ENCODE measurements at places on chromosomes 2 and 18.

DNA sequence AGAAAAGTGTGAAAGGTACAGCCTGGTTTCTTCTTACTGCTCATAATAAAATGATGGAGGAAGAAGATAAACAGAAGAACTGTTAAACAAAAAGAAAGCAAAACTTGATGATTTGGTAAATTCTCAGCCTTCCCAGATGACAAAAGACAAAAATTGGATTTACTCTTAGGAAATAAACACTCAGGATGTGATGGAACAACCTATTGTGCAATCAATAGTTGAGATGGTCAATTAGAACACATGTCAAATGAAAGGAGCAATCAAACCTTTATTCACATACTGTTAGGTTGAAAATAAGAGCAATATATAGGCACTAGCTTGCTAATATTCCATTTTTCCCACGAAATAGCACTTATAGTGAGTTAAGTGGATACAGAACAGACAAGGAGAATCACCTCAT is 1174.0 kb upstream of the SLC39A10 start:
- DNase-seq, result no peak

DNA sequence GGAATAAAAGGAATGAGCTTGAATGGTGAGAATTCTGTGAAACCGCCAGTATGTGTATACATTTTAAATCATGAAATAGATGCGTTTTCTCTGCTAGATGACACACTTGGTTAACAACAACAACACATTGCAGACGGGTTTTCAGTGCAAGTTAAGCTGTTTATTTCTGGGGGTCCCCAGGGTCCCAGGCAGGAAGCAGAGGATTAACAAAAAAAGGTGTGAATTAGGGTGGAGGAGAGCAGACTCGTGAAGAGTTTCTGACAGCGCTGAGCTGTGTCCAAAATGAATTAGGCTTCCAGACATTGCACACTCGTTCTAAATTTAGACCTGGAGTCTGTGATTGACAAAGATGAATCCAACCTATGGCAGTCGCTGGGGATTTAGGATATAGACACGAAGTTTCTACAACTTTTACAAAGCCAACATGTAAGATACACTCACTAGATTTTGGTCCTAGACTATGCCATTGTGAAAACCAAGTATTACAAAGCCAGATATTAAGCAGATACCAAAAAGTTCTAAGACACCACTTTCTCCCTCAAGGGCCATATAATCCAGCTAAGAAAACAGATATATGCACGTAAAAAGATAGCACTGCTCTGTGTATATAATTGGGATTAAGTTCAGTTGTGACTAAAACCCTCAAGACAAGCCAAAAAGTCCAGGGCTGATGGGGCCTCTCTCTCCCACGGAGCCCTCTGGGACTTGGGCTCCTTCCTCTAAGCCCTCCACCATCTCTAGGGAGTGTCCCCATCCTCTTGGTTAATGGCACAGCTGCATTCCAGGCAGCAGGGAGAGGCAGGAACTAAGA is 120.2 kb downstream of the ACAA2 start:
- DNase-seq, result no peak

DNA sequence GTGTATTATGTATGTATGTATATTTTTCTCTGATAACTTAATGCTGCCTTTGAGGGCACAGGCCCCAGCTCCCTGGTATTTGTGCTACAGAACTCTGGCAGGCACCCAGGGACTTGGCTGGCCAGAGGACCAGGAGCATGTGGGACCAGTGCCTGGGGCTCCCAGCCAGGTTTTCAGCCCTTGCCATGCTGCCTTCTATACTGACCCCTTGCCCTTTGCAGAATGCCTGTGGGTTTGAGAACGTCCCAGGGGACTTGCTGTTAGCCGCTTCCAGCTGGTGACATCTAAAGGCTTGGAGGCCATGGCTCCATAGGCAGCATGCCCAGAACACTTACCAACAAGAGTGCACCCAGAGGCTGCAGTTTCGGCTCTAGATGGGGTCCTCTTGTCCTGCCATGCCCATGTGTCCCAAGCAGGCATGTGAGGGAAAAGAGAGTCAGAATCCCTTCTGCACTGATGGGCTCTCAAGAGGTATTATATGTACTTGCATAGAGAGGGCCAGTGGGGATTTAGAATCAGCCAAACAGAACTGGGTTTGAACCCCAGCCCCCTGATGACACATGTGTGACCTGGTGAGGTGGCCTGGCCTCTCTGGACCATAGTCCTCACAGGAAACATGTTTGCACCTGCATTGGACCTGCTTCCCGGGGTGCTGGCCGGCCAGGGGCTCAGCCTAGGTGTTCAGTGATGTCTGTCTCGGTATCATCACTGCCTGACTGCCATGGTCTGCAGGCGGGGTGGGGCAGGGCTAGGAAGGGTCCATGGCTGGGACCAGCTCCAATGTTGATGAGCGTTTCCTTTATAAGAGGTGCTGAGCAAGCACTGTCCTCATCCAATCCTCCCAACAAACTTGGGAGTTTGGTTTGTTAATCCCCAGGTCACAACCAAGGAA is 119.2 kb upstream of the FHL2 start:
- no peak for DNase-seq

- DNase-seq, result no peak
Observed at GRCh38 chr2:103208916-103209315, 447.1 kb downstream of the TMEM182 start.

GRCh38 chr18:77203071-77203470 is 46.6 kb upstream of the GALR1 start:
- DNase-seq, result no peak

- no peak for DNase-seq
Observed at GRCh38 chr18:13456736-13457271, 238.2 kb downstream of the LDLRAD4 start.

GRCh38 chr2:18251486-18251885 is 309.0 kb downstream of the RDH14 start:
- no peak for DNase-seq

DNA sequence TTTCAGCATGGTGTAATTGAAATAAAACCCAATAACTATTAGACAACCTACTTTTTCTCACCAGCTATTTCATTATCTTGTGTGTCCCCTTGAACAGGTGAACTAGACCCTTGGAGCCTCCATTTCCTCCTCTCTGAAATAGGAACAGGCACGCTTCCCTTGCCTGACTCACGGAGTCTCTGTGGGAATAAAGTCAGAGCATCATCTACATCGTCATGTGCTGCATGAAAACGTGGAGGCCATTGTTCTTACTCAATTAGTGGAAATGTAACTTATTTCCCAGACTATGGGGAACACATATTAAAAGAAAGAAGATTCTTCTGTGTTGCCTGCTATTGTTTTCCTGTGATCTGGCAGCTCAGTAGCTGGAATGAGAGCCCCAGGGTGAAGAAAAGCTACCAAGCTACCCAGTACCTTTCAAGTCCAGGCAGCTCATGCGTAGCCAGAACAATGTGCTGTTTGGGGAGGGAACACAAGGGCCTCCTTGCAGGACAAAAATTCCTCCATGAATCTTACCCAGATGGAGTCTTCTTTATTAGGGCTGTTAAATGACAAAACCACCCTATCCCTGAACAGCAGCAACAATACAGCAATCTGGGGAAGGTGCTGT is 59.8 kb downstream of the SOX11 start:
- no peak for DNase-seq

GRCh38 chr2:4597400-4597799 is 894.0 kb downstream of the DCDC2C start:
- DNase-seq, result no peak

DNA sequence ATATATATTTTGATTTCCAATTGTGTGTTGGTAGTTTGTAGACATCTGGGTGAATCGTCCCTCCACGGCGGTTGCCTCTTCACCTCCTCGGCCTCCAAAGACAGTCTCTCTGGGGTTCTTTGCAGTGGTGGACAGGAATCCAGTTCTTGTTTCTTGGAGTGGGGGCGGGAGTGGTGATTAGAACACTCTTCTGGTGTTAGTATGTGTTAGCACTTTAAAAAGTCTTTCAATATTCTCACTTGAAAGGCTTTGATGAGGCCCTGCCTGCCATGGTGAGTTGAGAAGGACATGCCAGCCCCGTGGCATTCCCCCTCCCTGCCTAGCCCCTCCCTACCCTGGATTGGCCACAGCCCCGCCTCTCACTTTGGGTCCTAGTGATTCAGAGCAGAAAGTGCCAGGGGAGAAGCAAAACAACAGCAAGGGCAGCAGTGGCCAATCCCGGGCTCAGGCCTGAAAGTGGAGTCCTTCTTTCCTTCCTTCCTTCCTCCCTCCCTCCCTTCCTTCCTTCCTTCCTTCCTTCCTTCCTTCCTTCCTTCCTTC is 316.8 kb upstream of the HS6ST1 start:
- no peak for DNase-seq

- DNase-seq, result no peak
Observed at GRCh38 chr2:84493514-84493913, 22.8 kb upstream of the DNAH6 start.

GRCh38 chr2:45743531-45744396 is 92.3 kb downstream of the PRKCE start:
- DNase-seq, result no peak

- no peak for DNase-seq
Observed at GRCh38 chr2:46971929-46972328, 56.3 kb upstream of the MCFD2 start.

GRCh38 chr18:31218671-31219383 is 56.2 kb upstream of the DSC1 start:
- no peak for DNase-seq

DNA sequence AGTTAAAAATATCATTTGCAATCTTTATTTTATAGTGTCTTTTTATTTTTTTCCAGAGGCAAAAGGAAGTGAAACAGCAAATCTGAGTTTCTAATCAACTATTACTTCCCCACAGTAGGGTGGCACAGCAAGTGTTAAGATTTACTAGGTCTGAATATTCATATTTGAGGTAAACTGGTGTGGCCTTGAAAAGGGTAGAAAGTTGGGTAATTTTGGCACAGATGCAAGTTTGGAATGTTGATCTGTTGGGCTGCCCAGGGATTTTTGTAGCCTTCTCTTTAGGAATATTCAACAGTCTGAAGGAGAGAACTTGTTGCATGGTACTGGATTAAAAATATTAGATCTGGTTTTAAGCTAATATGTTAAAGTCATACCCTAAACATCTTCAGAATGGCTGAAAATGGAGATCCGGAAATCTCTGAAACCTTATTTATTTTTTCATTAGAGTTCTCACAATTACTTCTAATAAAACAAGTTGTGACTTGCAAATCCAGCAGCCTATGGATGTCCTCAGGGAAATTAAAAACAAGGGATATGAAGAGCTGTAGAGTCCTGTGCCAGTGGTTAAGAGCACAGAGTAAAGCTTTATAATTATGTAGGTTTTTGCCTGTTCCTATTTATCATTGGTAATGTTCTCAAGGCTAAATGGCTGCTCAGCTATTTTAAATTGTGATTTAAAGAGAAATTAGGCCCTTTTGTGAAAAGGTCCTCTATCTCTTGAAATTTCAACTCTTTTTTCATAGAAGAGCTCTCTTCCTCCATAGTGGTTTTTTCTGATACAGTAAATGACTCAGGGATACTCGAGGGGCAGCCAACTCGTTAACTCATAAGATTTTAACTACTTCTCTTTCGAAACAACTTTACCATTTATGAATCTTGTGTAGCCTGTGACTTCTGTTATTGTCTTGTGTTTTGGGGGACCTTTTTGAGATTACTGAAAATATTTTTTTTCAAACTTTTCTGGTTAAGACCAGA is 11.0 kb downstream of the TANK start:
- DNase-seq, result no peak

DNA sequence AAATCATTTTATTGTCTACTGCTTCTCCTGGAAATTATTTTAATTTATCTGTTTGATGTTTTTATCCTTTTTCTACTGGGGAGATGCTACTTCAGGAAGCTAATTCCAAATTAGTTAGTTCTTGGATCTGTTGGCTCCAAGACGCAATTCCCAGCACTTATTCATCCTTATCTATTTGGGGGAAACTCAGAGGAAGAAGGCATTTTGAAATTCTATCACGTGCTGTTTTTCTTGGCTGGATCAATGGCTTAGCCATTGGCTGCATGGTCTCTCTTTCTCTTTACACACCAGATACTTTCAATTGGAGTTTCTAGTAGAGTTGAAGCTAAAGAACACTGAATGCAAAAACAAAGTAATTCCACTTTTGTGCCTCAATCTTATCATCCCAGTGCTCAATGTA is 98.3 kb downstream of the RAPGEF4 start:
- DNase-seq, result no peak

GRCh38 chr18:23365602-23366001 is 87.5 kb upstream of the RIOK3 start:
- DNase-seq, result no peak

GRCh38 chr18:24764766-24765165 is 304.3 kb downstream of the HRH4 start:
- DNase-seq, result no peak

DNA sequence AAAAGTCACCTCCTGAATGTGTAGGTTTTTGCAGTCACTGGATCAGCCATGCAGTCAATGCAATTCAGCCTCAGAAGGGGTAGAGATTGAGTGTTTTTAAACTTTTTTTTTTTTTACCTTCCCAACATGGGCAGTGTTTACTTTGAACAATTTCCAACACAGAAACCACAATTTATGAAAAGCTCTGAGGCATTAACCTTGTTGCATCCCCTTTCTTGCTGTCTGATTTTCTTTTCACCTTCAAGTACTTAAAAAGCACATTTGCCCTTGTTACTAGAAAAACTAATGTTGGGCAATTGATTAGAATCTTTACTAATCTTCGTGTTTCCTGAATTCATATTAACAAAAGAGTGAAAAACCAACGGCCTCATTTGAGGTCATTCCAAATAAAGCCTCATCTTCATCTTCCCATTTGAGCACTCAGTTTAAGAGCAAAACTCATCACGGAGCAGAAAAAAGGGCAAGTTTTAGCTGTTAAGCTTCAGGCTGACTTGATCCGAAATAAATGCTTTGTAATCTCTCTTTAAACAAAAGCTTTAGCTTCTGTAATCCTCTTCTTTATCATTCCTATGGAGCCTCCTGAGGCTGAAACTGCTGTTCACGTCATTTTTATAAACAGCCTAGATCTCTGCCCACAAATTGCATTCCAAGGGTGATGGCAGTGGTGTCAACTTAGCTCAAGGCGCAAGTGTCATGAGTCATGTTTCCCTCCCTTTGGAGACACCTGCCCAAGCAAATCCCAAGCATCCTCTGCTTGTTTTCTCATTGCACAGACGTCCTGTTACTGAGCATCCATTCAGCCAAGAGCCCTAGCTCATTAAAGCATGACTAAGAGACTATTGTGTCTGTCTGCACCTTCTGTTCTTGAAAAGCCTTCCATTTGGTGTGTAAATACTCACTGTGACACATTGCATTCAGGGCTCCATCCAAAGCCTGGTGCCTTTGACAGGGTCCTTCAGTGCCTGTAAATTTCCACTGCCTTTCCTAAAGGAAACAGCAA is 107.7 kb downstream of the HNMT start:
- no peak for DNase-seq

DNA sequence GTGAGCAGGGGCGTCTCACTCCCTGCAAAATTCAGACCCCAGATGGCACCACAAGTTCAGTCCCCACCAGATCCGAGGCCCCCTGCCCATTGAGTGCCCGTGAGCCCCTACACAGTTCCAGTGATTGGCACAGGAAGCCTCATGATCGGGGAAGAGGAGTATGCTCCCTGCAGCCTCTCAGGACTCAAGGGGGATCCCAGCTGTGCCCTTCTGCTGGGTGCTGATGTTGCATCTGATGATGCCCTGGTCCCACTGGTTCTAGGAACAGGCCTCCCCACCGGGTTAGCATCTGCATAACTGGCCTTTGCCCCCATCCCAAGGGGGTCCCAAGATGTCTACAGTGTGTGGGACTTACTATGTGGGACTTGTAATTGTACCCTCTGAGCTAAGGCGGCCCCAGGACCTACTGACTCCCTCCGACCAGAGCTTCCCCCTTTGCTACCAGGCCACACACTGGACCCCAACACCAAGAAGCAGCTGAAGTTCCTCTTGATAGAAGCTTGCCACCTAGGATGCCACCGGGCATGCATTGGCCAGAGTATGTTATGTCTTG is 8.6 kb downstream of the ALPG start:
- no peak for DNase-seq

GRCh38 chr2:31401580-31401979 is 13.0 kb downstream of the XDH start:
- no peak for DNase-seq

All from stimulated activated CD4-positive, alpha-beta T cell treated with anti-CD3 and anti-CD28 coated beads, TNF-alpha, amount 100 ng/mL, for 1 hour (primary cell).